Fibroblast of the aortic adventitia (primary cell): ENCODE measurements at places on chromosomes 4 and X. TPM values are rescaled to one million over a fixed set of nuclear protein-coding genes. Genes with fewer than 3 reads are reported as not detected.

DNA sequence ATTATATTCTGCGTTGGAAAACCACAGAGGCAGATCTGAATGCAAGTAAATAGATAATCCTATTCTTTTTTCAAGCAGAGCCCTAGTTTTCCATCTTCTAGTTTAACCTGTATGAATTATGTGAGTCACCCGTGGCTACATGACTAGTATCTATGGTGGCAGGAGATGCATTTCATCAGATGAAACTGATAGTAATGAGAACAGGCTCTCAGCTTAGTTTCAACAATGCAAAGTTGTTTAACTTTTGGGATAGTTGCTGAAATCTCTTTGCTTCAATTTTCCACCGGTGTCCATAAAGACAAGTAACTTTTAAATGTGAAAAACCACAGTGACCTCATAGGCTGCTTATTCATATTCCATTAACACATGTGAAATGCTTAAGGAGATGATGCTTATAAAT lies 1317.4 kb upstream of the TENM3 start:
- DNase-seq: peak; percentile 16

Gene MAP3K15
- total RNA-seq: not detected in 2 replicates

GRCh38 chr4:156659570-156659969 lies 312.0 kb downstream of the PDGFC start:
- DNase-seq: no peak

DNA sequence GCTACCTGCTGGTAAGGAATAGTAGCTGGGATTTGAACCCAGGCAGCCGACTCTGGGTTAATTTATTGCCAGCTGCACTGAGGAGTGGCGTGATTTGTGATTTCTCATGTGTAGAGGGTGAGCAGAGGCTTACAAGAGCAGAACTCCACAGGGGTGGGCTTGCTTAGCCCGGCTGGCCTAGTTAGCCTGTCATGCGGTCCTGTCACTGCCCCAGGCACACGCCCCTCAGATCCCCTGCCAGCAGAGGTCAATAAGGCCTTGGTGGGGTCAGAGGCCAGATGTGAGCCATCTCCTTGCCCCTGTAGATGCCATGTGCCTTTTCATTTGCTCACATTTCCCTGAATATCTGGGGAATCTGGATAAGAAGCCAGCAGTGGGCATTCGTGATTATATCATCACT lies 13.4 kb downstream of the NSDHL start:
- no peak for DNase-seq

- peak; percentile 83 for DNase-seq
Observed at GRCh38 chr4:37717576-37717975, 31.4 kb upstream of the RELL1 start.

Gene ALPK1
- total RNA-seq: 14.1 and 34.1 TPM in 2 replicates

GRCh38 chrX:13044441-13044840 lies at the start of gene FAM9C:
Gene FAM9C, minus strand, starts transcription at chrX:13044620. Its CDS starts 831 bp downstream, at chrX:13043789.
- no peak for DNase-seq

DNA sequence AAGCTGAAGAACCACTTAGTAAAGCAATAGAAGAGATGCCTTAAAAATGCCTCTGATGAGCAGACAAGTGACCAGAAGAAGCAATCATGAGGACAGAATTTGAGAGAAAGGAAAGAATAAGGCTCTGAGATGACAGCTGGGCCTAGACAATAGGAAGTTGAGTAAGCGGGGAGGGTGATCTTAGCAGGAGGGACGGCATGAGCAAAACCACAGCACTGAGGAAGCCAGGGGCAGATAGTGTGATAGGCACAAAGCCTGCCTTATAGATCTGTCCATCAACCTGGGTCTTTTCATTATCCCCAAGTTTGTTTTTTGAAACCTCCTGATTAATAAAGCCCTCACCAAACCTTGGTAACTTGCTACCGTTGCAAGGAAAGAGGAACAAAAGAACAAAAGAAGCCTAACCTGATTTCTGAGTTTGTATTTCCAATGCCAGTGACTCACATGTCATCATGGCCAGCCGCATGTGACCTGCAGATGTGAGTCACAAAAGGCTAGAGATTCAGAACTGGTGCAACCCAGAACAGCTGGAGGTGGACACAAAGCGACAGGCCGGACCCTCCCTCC lies 55.7 kb upstream of the PPARGC1A start:
- peak; percentile 38 for DNase-seq

GRCh38 chr4:6372649-6373525 lies 99.5 kb downstream of the PPP2R2C start:
- DNase-seq: peak; percentile 20

Gene CDKL5
- 3.7 and 4.8 TPM in 2 replicates for total RNA-seq

GRCh38 chr4:92497141-92497540 lies 193.4 kb downstream of the GRID2 start:
- no peak for DNase-seq

Gene CXorf49
- total RNA-seq: not detected in 2 replicates

- no peak for DNase-seq
Observed at GRCh38 chrX:35617836-35618235, 180.3 kb upstream of the MAGEB16 start.

DNA sequence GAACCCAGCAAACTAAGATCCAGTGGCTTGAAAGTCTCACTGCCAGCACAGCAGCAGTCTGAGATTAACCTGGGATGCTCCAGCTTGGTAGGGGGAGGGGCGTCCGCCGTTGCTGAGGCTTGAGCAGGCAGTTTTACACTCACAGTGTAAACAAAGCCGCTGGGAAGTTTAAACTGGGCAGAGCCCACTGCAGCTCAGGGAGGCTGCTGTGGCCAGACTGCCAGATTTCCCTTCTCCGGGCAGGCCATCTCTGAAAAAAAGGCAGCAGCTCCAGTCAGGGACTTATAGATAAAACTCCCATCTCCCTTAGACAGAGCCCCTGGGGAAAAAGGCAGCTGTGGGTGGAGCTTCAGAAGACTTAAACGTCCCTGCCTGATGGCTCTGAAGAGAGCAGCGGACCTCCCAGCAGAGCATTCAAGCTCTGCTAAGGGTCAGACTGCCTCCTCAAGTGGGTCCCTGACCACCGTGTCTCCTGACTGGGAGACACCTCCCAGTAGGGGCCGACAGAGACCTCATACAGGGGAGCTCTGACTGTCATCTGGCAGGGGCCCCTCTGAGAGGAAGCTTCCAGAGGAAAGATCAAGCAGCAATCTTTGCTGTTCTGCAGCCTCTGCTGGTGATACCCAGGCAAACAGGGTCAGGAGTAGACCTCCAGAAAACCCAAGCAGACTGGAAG lies 45.1 kb upstream of the CDX4 start:
- no peak for DNase-seq

DNA sequence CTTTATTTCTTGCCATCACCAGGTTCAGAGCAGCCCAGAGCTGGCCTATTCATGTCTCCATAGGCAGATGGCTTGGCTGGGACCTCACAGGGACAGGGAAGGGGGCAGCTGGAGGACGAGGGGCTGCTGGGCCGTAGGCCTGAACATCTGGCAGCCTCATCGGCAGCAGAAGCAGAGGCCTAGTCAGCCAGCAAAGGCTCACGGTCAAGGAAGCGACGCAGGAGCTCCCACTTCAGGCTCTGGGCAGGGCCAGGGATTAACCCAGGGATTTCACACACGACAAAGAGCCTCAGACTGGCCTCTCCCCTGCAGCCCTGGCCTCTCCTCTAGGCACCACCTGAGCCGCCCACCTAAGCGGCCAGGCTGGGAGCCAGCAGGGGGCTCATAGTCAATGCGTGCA lies 46.0 kb upstream of the MAN2B2 start:
- DNase-seq: no peak

GRCh38 chr4:117400039-117400835 lies 314.9 kb upstream of the TRAM1L1 start:
- DNase-seq: peak; percentile 14

- DNase-seq: no peak
Observed at GRCh38 chr4:189255636-189256035, 685.0 kb upstream of the FRG1 start.
